ENCODE measurements at places on chromosomes 3 and 15. TPM values are rescaled to one million over a fixed set of nuclear protein-coding genes. Genes with fewer than 3 reads are reported as not detected.
A peak's percentile ranks its signal among the peaks of the same experiment; 100 is the strongest.

- no peak for DNase-seq
Observed at GRCh38 chr3:72080095-72080494, 295.1 kb upstream of the PROK2 start.

DNA sequence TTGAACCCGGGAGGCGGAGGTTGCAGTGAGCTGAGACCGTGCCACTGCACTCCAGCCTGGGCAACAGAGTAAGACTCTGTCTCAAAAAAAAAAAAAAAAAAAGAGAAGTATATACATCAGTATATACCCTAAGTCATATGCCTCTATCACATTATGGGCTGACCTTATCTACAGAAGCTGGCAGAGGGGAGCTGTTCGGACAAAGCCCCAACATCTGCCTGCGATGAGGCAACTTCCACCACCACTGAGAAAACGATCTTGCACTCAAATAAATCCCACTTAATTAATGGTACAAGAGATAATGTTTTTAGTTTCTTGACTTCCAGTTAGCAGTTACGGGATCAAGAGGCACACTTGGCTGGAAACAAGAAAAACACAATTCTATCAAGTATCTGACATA, 2.2 kb downstream of the GLT8D1 start:
- no peak for DNase-seq

- no peak for DNase-seq
Observed at GRCh38 chr3:13507570-13508339, 27.6 kb downstream of the HDAC11 start.

The MST1R gene
- not detected for total RNA-seq

The GOLGA8G gene
- not detected for total RNA-seq

DNA sequence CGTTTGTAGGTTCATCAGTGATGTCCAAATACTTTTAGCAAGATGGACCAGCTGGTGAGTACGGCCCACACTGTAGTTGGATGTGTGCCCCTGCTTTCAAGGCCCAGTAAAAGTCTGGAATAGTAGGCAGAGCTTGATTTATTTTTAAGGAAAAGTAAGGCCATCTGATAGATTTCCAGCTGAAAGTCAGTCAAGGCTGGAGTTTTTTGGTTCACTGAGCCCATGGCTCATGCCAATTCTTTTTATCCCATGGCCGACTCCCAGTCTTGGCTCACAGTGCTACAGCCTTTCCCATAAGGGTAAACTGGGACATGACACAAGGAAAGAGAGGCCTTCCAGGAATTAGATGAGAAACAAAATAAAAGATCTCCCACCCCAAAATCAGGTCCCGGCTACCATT, 13.5 kb downstream of the CCDC80 start:
- no peak for DNase-seq

The SAXO2 gene
- total RNA-seq = not detected

GRCh38 chr15:84648539-84648938, 5.5 kb downstream of the WDR73 start:
- DNase-seq = no peak

- DNase-seq = no peak
Observed at GRCh38 chr3:141849056-141849815, 27.2 kb upstream of the ATP1B3 start.

DNA sequence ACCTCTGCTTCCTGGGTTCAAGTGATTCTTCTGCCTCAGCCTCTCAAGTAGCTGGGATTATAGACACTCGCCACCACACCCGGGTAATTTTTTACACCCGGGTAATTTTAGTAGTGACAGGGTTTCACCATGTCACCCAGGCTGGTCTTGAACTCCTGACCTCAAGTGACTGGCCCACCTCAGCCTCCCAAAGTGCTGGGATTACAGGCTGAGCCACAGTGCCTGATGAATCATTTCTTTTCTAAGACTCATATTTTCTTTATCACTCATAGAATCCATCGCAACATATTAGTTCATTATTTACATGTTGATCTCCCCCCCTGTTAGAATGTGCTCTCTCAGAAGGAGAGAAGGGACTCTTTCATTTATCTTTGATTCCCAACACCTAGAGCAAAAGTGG, 109.5 kb upstream of the PTPRG start:
- no peak for DNase-seq

DNA sequence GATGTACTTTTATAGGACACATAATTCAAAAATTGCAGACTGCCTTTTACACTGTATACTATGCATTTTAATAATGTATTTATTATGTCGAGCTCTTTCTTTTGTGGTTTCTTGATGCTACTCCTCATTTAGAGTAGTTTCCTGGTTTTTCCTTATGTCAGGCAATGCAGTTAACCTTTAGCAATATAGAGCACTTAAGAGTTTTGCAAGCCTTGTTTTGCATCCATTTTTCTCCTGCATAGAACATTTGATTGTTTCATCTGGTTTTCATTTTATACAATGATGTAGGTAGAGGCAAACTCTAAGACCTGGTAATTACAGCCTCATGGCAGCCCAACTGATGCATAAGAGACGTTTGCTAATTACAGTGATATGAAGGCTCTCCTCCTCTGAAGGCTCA, 86.3 kb downstream of the PDZRN3 start:
- DNase-seq = no peak

GRCh38 chr15:67515090-67515489, 5.8 kb upstream of the C15orf61 start:
- no peak for DNase-seq

GRCh38 chr15:40856746-40857145, 12.9 kb downstream of the SPINT1 start:
- no peak for DNase-seq

- DNase-seq = no peak
Observed at GRCh38 chr3:183812761-183813445, 12.5 kb downstream of the MAP6D1 start.

The LYZL4 gene
- total RNA-seq = not detected

The CYP19A1 gene
- total RNA-seq = not detected

GRCh38 chr3:66467996-66468735, 32.7 kb downstream of the LRIG1 start:
- no peak for DNase-seq

The SERINC4 gene
- not detected for total RNA-seq

The CYP8B1 gene
- not detected for total RNA-seq

GRCh38 chr15:29821416-29822099, 710 bp downstream of the TJP1 start:
- peak; percentile 65 for DNase-seq

DNA sequence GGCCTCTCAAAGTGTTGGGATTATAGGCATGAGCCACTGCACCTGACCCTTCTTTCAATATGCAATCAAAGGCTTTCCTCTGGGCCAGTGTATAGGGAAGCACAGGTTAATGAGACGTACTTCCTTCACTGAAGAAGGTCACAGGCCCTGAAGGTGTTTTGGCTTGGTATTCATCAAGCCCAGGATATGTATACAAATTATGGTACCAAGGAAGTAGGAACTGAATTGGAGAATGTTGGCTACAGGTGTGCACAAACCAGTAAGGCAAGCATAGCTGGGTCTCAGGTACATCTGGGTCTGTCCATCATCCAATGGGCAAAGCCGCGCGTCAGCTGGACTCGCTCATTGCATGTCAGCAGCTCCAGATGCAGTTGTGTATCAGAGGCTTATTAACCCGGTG, 237.9 kb downstream of the ADAMTS17 start:
- no peak for DNase-seq

The GP5 gene
- not detected for total RNA-seq

GRCh38 chr3:101195951-101196713, 124.2 kb downstream of the IMPG2 start:
- peak; percentile 61 for DNase-seq

The DYNLT2B gene
- 5.6 TPM for total RNA-seq

The FEZF2 gene
- total RNA-seq = not detected

The NR2F2 gene
- 16.0 TPM for total RNA-seq

DNA sequence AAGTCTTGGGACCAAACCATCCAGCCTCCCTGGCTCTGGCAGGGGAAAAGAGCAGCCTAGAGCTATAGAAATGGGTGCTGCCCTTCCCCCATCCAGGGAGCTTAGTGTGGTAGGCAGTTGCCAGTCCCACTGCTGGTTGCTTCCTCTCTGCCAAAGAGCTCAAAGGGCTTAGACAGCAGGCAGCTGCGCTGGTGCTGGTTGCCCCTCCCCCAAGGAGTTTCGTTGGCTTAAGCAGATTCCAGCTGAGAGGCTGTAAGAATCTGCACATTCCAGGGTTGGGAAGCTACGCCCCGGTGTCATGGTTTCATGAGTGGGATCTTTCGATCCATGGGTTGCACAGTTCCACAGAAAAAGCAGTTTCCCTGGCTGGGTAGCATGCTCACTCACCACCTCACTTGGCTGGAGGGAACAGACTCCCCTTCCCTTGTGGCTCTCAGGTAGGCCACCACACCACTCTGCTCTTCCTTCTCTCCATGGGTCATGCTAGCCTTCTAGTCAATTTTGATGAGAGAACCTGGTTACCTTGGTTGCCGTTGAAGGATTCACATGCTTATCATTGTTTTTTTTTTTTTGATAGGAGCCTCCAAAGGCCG, 195.1 kb downstream of the EPHA6 start:
- no peak for DNase-seq

DNA sequence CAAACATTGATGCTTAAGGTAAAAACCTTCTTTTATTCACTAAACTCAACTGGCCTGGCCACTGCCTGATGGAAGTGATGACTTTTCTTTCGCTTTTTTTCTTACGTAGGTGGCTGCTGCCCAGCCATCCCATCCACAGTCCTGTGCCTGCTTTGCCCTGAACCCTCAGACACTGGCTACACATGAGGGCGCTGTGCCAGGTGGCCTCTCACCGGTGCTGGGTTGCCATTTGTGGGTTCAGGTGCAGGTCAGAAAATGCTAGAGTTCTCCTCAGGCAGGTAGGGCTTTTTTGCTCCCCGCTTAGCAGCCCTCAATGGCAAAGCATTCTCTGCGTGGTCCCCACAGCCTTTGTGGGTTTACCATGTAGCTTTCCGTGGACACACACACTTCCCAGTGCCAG, 88.3 kb upstream of the PRR23E start:
- DNase-seq = no peak

DNA sequence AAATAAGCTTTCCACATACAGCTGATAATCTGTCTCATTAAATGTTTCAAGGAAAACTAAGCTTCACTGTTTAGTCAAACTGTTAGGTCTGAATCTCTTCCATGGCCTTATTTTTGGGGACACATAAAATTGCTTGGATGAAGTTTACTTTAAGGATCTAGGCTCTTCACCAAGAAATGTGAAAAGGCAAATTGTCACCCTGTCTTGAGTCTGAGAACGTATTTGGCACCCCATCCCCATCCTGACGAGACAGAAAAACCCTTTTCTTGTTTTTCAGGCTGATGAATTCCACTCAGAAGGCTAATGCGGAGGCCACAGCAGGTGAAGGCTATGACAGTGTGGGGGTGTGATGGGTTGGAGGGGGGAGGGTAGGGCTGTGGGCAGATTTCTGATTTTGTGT, 226.6 kb downstream of the GREM1 start:
- no peak for DNase-seq

DNA sequence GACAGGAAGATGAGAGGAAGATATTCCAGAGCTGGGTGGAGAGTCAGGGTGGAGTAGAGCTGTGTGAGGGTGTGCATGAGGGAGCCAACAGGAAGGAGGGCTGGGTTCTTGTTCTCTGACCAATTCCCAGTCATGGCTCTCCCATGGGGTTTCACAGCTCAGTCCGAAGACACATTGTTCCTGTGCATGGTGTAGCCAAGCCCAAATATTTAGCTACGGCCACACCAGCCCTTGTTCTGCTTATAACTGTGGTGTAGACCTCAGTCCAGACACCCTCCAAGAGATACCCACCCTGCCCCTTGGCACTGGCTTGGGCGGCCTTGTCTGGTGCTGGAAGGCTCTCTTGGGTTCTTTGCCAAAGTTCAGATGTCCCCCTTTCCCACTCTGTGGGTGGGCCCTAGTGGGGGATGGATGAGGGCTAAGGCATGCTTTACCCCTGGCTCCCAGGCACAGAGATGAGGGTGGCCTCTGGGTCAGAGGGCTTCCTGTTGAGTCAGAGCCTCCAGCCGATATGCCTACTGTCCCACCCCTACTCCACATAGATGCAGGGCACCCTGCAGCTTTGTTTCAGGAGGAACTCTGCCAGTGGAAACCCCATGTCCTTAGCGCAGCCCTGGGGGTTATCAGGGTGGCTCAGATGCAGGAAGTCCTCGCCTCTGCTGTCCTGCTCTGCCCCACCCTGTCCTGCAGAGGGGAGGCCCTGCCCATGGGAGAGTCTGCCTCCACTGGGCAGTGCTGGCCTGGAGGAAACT, 271.2 kb upstream of the CTDSPL start:
- no peak for DNase-seq

The MKRN3 gene
- total RNA-seq = not detected

The TRPM1 gene
- 0.07 TPM for total RNA-seq

DNA sequence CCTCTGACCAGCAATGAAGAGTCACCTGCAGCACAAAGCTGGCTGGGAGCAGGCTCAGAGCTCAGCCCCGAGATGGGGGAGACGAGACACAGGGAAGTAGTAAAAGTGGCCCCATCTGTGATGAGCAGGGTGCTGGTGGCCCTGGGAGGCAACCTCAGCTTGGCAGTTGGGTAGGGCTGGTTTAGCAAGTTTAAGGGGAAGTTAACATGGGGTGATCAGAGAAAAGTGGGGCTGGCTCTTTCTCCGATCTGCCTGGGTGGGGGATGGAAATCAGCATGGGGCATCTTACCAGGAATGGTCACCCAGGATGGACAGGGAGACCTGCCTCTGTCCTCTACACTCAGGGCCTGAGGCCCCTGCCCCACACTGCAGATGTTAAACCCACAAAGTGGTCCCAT, 29.9 kb upstream of the SFMBT1 start:
- DNase-seq = no peak

GRCh38 chr15:54840621-54841398, 355.9 kb downstream of the RSL24D1 start:
- DNase-seq = no peak

DNA sequence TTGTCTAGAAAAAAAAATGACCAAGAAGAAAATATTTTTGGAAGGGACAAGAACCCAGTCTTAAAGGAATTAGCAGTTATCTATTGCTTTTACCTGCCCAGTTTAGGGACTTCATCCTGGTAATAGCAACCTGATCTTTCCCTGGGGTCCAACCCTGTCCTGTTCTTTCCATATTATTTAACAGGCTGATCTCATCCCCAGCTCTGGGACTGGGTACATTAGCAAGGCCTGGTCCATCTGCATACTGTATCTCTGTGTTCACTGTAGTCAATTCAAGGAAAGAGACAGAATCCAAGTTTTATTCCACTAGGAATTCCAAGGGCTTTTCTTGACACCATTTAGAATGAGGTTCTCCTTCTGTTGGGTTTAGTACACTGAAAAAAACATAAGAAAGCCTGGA, 191.7 kb upstream of the GADL1 start:
- DNase-seq = no peak

The UBAP1L gene
- total RNA-seq = not detected

DNA sequence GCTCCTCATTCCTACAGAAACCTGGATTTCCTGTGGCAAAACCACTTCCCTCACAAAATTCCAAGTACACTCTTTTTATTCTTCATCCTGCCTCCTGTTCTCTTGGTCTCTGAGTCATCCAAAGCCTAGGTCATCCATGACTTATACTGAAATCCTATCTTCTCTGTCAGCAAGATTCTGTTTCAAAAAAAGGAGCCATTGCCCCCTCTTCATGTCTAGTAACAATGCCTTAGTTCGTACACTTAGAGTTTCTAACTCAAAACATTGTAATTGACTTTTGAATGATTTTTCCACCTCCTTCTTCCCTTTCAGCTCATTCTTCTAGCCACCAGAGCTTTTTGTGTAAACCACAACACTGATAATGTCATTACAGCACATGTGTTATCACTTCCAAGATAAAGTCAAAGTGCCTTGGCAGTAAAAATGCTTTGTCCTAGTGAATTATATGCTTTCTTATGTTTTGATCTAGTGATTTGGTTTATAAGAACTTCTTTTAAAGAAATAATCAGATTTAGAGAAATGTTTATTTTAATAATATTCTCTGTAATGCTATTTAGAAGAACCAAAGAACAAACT, 256.5 kb upstream of the NECTIN3 start:
- DNase-seq = no peak

GRCh38 chr15:83928878-83929418, 275.0 kb downstream of the ADAMTSL3 start:
- no peak for DNase-seq

The SPESP1 gene
- total RNA-seq = not detected

The PRR20G gene
- total RNA-seq = not detected
